ENCODE measurements at places on chromosomes 2 and 18.

DNA sequence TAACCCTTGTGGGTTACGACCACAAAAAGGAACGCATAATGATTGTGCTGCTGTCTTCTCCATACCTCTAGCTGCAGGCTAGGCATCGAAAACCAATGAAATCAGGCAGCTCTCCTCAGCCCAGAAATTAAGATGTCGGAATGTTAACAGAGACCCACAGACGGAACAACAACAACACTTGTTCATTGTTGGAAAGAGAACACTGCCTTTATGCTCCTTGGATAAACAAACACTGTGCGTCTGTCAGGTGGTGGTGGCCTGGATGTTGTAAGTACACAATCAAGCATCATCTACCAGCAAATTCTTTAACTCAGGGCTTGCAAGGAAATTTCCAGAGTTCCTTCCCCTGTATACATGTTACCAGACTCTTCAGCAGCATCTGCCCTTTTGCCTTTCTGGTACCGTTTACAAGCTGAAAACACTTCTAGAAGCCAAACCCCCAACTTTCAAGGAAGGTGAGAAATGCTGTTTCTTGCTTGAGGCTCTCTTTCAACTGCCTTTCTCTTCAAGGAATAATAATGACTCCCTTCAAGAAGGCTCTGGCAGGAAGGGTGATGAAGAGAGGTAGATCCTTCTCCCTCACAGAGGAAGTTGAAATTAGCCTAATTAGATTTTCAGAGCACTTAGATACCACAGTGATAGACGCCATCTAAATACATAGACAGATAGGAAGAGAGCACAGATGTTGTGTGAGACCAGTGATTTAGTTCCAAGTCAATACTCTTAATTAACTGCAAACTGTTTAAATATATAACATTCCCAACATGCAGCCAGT lies 332.7 kb downstream of the ZNF521 start:
- no peak for DNase-seq

DNA sequence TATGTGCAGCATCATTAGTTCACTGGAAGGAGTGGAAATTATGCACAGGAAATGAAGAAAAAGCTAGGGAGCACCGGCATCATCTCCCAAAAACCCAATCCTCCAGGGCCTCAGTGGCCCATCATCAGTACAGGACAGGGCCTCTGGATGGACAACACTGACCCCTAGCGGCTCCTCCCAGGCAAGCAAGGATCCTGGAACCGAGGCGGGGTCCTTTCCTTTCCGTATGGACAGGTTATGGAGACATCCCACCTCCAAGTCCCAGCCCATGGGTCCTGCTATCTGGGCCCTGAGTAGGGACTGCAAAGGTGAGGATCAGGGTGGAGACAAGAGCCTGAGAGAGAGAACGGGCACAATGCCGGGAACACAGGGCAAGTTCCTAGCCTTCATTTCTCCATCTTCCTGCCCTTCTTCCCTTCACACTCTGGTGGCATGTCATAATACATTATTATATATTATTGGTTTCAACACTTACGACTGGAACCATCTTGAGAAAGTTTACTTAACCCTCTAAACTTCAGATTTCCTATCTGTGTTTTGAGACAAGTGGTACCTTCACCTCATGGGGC lies 68.2 kb downstream of the ZNF516 start:
- no peak for DNase-seq

- DNase-seq, result no peak
Observed at GRCh38 chr18:62138461-62139235, 48.2 kb downstream of the PIGN start.

DNA sequence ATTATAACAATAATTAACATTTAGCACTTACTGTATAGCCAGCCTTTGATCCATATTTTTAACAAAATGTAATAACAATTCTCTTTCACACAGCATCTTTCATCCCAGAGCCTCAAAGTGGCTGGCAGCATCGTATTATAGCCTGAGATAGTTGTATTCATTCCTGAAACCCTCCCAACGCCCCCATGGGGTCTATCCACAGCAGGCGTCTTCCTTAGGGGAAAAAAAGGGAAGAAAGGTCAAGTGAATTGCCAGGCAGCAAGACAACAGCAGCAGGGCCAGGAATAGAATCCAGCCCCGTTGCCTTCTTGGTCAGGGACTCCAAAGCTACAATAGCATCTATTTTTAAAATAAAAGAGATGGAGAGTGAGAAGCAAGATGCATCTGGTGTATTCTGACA lies 424.4 kb upstream of the ID2 start:
- DNase-seq, result no peak
